ENCODE measurements at places on chromosomes 1 and 21. TPM values are rescaled to one million over a fixed set of nuclear protein-coding genes. Genes with fewer than 3 reads are reported as not detected.

The GJA4 gene
- not detected for total RNA-seq

The TMIGD3 gene
- not detected for total RNA-seq

The SAMD11 gene
- total RNA-seq: not detected

The ITLN1 gene
- total RNA-seq: not detected

The GIPC2 gene
- total RNA-seq: 0.05 TPM

The SASS6 gene
- 14.6 TPM for total RNA-seq

The TNNI3K gene
- total RNA-seq: not detected

The LRRC3 gene
- 3.9 TPM for total RNA-seq

The TMEM51 gene
- total RNA-seq: not detected

The GCSAML gene
- total RNA-seq: 0.16 TPM

The CHRNB2 gene
- total RNA-seq: not detected

The NES gene
- not detected for total RNA-seq

The CAMTA1 gene
- 40.7 TPM for total RNA-seq

The FALEC gene
- not detected for total RNA-seq

The COL16A1 gene
- not detected for total RNA-seq

The FMN2 gene
- not detected for total RNA-seq

The ENTREP3 gene
- total RNA-seq: 21.4 TPM

The KIF2C gene
- total RNA-seq: 89.7 TPM

The RSPO1 gene
- total RNA-seq: not detected

The FCRL2 gene
- not detected for total RNA-seq

The IL20 gene
- total RNA-seq: not detected

The TAS1R1 gene
- not detected for total RNA-seq

The LCE3D gene
- total RNA-seq: not detected

The INSRR gene
- 0.14 TPM for total RNA-seq

The PROX1 gene
- total RNA-seq: not detected

The U2AF1 gene
- 6.1 TPM for total RNA-seq

The TCHHL1 gene
- total RNA-seq: not detected

The LCE6A gene
- not detected for total RNA-seq

Measured in T-helper 2 cell treated with Interferon-gamma antibody and Interleukin-4, amounts not matched to agents 100 ng/mL and 5 ng/mL, for 36 hours (primary cell).